ENCODE measurements at places on chromosomes 1 and 21.

- no peak for DNase-seq
These were observed 55.3 kb upstream of the TARDBP start for GRCh38 chr1:10957133-10957532.

GRCh38 chr1:54338464-54338863 lies 67.7 kb downstream of the SSBP3 start:
- DNase-seq: no peak

DNA sequence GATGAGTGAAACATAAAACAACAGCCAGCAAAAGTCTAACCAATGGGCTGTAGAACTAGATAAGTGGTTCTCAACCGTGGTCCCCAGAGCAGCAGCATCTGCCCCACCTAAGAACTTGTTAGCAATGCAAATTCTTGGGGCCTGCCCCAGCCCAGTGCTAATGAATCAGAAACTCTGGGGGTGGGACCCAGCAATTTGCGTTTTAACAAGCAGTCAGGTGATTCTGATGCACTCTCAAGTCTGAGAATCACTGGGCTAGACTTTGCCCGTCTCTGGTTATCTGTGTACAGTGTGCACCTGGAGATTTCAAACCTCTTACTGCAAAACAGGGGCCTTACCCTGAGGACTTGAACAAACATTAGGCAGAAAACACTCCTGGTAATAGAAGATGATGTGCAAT lies 66.5 kb downstream of the PLXNA2 start:
- no peak for DNase-seq

DNA sequence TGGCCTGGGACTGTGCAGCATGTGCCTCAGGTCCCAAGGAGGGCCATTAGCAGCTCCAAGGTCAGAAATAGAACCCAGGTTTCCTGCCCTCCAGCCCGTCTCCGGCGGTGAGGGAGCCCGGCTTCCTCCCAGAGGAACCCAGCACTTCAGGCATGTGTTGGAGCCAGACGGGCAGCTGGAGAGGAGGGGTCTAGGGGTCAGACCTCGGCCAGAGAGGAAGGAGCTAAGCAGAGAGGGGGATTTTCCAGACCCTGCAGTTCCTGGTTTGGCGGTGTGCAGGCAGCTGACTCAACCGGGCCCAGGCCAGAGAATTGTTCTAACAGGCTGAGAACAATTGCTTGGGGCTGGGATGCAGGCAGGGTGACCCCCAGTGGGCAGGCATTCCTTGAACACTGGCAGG lies 37.1 kb downstream of the HSPG2 start:
- no peak for DNase-seq

DNA sequence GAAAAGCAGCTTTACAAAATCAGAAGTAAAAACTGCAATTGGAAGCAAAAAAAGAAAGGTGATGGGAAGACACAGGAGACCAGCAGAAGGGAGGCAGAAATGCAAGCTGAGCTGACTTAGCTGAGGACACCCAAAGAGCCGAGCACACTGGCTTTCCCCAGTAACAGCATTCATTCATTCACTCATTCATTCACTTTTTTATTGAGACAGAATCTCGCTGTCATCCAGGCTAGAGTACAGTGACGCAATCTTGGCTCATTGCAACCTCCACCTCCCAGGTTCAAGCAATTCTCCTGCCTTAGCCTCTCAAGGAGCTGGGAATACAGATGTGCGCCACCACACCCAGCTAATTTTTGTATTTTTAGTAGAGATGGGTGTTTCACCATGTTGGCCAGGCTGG lies 8.2 kb downstream of the ANGPTL7 start:
- DNase-seq: no peak

- DNase-seq: peak; percentile 28
These were observed 29.0 kb upstream of the ABCG1 start for GRCh38 chr21:42189860-42190485.

DNA sequence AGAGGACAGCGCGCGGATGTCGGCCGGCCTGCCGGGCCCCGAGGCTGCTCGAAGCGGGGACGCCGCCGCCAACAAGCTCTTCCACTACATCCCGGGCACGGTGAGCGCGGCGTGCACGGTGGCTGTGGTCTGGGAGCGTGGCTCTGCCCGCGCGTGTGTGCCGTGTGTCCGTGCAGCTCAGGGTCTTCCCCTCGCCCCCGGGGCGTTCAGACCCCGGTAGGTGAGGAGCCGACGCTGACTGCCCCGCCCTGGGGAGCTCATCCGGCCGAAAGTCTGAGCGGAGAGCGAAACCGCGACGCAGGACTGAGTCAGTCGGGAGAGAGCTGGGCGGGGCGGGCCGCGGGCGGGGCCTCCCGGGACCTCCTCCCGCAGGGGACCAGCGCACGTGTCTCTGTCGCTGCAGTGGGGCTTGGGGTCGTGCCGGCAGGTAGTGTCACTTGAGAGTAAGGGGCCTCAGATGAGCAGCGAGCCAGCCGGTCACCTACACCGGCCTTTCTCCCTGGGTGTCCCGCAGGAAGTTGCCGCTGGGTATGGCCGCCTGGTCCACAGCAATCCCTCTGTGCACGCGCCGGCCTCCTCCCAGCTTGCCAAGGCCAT lies 520 bp downstream of the PLEKHN1 start:
- DNase-seq: peak; percentile 47

DNA sequence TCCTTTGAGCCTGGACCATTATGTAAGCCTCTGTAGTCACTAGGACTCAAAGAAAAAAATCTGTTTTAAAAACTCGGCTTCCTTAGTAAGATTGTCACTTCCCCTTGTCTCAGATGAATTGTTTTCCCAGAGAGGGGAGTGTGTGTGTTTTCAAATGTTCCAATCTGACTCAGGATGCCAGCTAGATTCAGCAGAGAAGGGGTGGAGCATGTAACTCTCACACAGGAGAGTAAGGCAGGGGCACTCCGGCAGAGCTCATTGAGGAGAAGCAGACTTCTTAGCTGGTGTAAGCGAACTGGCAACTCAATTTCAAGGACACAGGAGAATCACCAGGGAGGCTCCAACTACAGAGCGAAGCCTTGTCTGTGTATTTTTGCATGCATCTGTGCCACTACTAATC lies 623.2 kb downstream of the LMO4 start:
- no peak for DNase-seq

GRCh38 chr1:87201768-87202167 lies 126.9 kb upstream of the LMO4 start:
- no peak for DNase-seq

GRCh38 chr1:66478116-66478515 lies 55.8 kb upstream of the SGIP1 start:
- DNase-seq: no peak

GRCh38 chr1:108896146-108897145 lies 19.7 kb downstream of the GPSM2 start:
- DNase-seq: no peak

DNA sequence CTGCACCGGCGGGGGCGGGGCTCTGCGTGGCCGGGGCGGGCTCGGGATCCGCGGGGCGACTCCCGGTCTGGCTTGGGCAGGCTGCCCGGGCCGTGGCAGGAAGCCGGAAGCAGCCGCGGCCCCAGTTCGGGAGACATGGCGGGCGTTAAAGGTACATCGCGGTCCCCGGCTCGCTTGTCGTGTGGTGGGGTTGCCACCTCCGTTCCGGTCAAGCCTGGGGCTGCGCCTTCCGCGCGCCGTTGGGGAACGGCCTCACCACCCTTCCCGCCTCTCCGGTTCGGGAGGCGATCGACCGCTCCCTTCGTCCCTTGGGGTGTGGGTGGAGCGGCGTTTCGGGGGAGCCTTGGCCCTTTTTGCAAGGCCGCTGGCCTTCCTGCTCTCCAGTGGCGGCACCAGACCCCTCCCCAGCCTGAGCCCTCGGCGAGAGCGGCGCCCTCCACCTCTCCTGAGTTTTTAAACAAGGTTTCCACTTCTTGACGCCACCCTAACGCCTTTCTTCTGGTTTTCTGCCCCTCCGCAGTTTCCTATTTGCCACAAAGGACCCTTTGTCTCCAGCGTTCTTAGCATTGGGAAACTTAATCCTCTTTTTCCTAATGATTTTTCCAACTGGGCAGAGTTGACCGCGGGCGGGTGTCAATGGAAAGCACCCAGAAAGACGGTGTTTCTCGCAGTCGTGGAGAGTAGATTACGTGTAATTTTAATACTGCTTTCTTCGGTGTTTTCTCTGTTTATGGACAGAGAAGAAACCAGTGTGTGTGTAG lies at the start of the genes LEPR and LEPROT:
Gene LEPR, plus strand, starts transcription at position 79 of the 761 bp plus-strand sequence. CDS start 144,898 bp downstream, outside the sequence.
Gene LEPROT, plus strand, starts transcription at position 79 of the 761 bp plus-strand sequence. Its CDS starts 57 bp downstream, at position 136.
- no peak for DNase-seq

- no peak for DNase-seq
These were observed 11.9 kb upstream of the CFHR4 start for GRCh38 chr1:196875935-196876334.
